Right atrium auricular region (tissue), 2 donors: ENCODE measurements at places on chromosomes 1 and 21. TPM values are rescaled to one million over a fixed set of nuclear protein-coding genes. Genes with fewer than 3 reads are reported as not detected.

The ELOVL1 gene
- 41.4 TPM for total RNA-seq

The CADM3 gene
- total RNA-seq, result 4.0 TPM

- DNase-seq, result no peak
Observed at GRCh38 chr21:43703035-43703880, 15.7 kb upstream of the PDXK start.

The UBL4B gene
- not detected for total RNA-seq
